Esophagus squamous epithelium (tissue), 5 donors: ENCODE measurements at places on chromosomes 11 and 22.

DNA sequence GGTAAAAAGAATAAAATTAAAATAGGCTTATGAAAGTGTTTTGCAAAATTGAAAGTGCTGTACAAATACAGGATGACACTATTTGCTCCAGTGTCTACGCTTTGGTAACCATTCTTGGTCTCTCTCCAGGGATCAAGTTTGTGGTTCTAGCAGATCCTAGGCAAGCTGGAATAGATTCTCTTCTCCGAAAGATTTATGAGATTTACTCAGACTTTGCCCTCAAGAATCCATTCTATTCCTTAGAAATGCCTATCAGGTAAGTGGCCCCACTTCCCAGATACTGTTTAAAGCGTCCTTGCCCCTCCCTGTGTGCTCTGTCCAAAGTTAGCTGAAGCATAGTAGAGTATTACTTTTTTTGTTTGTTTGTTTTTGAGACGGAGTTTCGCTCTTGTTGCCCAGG lies 3.1 kb downstream of the TRAPPC4 start:
- DNase-seq: no peak

GRCh38 chr11:68766786-68767185 lies 15.5 kb upstream of the TESMIN start:
- no peak for DNase-seq

- no peak for DNase-seq
Measured at GRCh38 chr22:39254789-39255298, 10.1 kb upstream of the PDGFB start.

GRCh38 chr22:42922374-42923191 lies 65.5 kb upstream of the ARFGAP3 start:
- DNase-seq: no peak

DNA sequence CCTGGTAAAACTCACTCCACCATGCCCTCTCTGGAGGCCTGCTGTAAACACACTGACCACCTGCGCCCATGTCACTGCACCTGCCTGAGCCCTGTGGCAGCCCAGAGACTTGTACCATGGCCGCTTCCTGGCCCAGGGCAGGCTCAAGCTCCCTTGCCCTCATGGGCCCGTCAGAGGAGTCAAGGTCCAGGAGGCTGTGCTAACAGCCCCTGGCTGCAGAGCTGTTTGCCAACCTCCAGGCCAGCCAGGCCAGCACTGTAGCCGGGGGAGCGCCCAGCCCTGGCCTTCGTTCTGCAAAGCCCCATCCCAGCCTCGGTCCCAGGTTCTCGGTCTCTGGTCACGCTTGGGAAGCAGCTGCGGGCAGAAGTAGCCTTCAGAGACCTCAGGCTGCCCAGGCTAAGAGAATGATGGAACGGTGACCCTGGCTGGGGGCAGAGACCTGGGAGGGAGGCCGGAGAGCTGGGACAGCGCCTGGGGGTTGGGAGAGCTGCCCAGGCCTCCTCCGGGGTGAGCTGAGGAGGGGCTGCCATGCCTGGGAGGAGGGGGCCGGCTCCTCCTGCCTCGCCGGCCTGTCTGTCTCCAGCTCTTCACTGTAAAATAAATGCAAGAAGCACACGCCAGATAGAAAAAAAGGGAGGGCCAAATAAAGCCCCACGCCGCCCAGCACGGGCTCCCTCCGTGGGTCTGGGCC lies 11.9 kb upstream of the TCF20 start:
- DNase-seq: no peak

DNA sequence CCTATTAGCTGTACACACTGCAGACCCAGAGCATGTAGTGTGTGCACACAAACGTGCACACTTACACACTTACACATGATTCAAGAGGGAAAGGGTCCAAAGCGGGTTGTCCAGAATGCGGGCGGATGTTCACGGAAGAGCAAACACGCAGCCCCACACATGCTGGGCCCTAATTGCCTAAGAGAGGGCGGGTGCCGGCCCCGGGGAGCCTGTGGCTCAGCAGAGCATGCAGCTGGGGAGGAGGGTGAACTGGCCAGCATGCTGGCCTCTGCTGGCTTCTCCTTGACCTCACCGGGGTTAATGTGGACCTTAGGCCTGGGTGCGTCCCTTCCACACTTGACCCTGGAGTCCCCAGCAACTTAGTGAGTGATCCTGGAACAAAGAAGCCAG lies 816.3 kb downstream of the BRD1 start:
- DNase-seq: no peak

GRCh38 chr11:120401506-120401905 lies 65.3 kb downstream of the ARHGEF12 start:
- no peak for DNase-seq

DNA sequence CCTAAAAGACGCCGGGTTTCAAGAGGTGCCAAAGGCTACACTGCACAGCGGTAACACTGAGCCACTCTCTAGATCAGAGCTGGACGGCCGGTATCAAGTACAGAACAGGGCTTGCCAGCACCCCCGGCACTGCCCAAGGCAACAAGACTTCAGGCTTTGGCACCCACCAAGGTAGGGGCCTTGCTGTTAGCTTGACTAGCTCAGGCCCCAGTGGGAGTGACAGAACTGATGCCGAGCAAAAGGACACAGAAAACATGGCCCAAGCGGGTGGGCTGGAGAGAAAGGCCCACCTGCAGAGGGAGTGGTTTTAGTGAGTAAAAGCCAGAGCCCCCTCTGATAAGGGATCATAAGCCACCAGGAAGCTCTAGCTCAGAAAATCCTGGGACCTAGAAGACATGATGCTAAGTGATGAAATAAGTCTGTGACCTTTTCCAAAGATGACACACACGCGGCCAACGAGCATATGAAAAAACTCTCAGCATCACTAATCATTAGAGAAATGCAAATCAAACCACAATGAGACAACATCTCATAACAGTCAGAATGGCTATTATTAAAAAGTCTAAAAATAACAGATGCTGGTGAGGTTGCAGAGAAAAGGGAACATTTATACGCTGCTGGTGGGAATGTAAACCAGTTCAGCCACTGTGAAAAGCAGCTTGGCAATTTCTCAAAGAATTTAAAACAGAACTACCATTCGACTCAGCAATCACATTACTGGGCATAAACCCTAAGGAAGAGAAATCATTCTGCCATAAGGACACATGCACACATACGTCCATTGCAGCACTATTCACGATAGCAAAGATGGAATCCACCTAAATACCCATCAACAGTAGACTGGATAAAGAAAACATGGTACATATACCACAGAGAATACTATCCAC lies 12.9 kb downstream of the EHD1 start:
- DNase-seq: no peak

GRCh38 chr11:35138943-35139721 lies at the start of gene CD44:
Gene CD44 (plus strand): TSS chr11:35139171. CDS start chr11:35139304, 133 bp downstream.
- peak; percentile 29 for DNase-seq

GRCh38 chr11:114129142-114129541 lies 69.6 kb downstream of the ZBTB16 start:
- DNase-seq: no peak

DNA sequence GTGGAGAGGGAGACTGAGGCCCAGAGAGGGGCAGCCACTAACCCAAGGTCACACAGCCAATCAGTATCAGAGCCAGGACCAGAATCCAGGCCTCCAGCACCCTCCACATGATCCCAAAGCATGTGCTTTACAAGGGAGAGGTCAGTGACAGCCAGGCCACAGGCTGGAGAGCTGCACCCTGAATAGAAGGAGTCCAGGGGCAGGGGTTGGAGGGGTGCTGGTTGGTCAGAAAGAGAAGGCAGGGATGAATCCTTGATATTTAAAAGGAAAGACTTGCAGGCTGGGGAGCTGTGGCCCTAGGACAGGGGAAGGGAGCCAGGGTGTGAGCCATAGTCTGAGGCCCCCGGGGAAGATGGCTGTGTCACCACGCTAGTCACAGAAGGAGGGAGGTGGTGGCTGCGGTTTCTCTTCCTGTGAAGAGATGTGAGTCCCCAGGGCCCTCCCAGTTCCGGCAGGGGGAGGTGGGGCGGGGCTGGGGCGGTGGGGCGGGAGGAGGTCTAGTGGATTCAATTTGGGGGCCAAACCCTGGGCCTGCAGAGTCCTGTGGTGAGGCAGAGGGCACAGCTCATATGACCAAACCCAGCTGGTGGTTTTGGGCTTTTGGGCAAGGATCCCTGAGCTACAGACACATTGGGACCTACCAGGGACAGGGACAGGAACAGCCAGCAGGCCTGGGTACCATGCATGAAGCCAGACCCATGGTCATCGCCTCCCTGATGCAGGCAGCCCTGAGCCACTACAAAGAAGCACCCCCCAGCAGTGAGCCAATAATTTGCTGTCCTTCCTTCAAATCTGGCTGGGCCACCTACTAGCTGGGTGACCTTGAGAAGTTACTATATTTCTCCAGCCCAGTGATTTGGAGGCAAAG lies 14.0 kb downstream of the RAC2 start:
- DNase-seq: no peak

GRCh38 chr11:14518820-14519219 lies 1.4 kb downstream of the PSMA1 start:
- no peak for DNase-seq

- DNase-seq: no peak
Measured at GRCh38 chr11:89490602-89490980, 584 bp downstream of the NOX4 start.

DNA sequence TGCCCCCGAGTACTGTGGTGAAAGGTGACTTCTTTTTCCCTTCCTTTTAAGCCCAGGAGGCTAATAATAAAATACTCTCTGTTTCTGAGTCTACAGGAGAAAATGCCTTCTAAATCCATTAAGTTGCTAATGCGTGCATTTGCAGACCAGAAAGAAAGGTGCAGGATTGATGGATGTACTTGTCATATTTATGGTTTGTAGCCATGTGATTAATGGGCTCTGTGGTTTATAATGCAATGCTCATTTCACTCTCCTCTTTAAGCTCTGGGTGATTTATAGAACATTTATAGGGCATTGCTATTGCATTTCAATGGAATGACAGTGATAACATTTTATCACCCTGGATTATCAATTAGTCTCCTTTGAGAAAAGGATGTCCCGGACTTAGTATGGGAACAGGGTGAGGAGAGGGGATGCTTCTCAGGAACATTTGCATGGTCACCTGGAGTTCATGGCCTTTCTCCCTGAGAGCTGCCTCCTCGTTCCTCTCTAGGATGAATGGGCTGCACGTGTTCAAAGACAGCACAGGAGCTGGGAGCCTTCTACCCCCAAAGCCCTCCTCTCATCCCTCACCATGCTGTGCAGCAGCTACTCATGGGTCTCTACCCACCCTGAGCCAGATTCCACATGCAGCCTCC lies 82.8 kb upstream of the HMGXB4 start:
- no peak for DNase-seq

- DNase-seq: no peak
Measured at GRCh38 chr22:43126501-43127165, 16.1 kb downstream of the BIK start.

DNA sequence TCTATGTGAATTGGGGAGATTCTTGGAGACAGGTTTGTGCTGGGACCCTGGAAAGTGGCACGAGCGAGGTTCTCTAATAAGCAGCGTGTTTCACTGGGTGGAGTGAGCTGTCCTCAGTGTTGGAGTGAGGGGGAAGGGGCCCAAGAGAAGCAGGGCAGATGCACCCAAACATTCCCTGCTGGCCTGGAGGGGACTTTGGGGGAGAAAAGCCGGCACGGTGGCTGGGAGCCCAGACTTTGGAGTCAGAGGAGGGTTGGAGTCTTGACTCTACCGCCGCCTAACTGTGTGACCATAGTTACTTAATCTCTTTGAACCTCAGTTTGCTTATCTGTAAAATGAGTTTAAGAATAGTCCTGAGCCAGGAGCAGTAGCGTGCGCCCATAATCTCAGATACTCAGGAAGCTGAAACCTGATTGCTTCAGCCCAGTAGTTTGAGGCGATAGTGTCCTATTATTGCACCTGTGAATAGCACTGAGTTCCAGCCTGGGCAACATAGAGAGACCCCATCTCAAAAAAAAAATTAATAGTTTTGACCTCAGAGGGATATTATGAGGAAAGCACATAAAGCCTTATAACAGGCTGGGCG lies 614 bp downstream of the NR1H3 start:
- DNase-seq: no peak

DNA sequence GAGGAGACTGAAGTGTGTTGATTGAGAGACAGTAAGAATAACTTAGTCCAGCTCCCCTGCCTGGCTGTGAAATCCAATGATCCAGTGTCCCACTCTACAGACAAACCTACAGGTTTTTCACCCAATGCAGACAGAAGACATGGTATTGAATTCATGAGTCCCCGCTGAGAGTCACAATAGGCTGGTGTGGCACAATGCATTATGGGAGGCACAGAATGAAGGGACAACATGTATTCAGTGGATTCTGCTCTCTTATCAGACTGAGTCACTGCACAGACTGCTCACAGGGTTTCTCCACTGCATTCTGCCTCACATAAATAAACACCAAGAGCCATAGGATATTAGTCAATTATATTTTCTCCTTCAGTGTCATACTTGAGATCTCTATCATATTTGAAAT lies 55.2 kb upstream of the TOP3B start:
- DNase-seq: no peak

- DNase-seq: no peak
Measured at GRCh38 chr11:65089621-65090020, 5.6 kb downstream of the ZFPL1 start.

GRCh38 chr11:35365961-35366360 lies 53.4 kb downstream of the SLC1A2 start:
- no peak for DNase-seq

- DNase-seq: no peak
Measured at GRCh38 chr11:44347538-44347937, 37.6 kb upstream of the ALX4 start.

DNA sequence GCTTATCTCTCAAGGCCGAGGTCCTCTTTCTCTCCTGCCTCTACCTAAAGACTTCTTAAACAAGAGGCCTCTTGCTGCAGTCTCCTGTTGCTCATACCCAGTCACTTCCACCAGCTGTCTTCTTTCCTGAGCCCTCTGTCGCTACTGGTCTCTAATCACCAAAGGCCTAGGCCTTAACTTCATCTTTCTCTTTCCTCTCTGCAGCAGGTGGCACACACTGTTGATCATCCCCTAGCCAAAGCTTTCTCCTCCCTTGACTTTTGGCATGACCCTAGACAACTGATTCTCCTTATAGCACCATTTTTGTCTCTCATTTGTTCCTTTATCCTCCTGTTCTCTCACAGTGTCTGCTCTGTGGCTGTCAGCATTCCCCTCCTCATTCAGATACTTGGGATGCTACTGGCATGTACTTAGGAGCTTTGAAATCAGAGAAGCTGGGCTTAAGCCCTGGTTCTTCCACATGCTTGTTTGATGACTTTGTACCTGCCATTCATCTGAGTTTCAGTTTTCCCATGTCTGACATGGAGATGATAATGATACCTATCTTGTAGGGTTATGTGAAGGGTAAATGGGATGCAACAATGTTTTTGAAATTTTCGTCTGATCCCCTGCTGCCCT lies 22.4 kb downstream of the ENDOD1 start:
- no peak for DNase-seq

DNA sequence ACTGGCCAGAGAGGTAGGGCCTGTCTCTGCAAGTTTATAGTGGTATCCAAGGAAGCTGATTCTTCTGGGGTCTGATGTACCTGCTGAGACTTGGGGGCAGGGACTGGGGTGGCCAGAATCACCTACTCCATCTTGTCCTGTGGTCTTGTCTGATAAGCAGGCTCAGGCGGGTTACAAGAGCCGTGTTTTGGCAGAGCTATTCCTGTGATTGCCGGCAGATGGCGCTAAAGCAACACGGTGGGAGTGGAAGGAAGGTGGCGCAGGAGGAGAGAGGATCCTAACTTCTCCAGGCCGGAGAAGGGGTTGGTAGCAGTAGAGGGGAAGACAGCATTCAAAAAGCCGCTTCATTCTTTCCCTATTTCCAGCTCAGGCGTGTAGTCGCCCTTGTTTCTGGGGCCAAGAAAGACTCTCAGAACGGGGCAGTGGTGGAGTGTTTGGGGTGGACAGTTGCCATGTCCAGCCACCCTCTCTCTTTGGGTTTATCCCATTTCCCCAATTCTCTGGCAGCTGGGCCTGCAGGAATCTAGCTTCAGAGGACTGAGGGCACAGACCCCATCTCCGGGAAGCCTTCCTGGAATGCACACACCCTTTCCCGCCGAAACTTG lies 15.1 kb downstream of the CHRM1 start:
- peak; percentile 12 for DNase-seq

- no peak for DNase-seq
Measured at GRCh38 chr22:30486661-30487115, 14.9 kb upstream of the SEC14L3 start.
